ENCODE measurements at places on chromosomes 12 and 14. TPM values are rescaled to one million over a fixed set of nuclear protein-coding genes. Genes with fewer than 3 reads are reported as not detected.

GRCh38 chr14:60616461-60616959 is 32.8 kb downstream of the SIX1 start:
- no peak for DNase-seq

DNA sequence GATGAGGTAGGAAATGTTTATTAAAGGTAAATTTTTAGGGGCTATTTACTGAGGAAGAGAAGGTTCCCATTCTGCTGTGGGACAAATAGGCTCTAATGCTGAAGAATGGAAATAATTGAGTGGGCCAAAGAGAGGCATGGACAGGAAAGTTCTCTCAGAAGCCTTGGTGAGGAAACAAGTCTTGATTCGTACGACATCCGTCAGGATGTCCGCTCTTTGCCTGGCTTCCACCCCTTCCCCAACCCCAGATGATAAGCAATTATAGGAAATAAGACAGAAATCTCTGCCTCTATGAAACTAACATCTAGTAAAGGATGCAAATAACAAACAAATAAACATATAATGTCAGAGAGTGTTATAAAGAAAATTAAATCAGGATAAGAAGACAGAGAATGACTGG is 91.7 kb upstream of the BCAT1 start:
- DNase-seq = no peak

The PRPH gene
- 3.4 TPM for total RNA-seq

The HCAR3 gene
- total RNA-seq = 0.05 TPM

The TEDC1 gene
- total RNA-seq = 23.1 TPM

The FBRSL1 gene
- total RNA-seq = 26.6 TPM

The TBX5 gene
- not detected for total RNA-seq
